ENCODE measurements at places on chromosomes 2 and 18.

DNA sequence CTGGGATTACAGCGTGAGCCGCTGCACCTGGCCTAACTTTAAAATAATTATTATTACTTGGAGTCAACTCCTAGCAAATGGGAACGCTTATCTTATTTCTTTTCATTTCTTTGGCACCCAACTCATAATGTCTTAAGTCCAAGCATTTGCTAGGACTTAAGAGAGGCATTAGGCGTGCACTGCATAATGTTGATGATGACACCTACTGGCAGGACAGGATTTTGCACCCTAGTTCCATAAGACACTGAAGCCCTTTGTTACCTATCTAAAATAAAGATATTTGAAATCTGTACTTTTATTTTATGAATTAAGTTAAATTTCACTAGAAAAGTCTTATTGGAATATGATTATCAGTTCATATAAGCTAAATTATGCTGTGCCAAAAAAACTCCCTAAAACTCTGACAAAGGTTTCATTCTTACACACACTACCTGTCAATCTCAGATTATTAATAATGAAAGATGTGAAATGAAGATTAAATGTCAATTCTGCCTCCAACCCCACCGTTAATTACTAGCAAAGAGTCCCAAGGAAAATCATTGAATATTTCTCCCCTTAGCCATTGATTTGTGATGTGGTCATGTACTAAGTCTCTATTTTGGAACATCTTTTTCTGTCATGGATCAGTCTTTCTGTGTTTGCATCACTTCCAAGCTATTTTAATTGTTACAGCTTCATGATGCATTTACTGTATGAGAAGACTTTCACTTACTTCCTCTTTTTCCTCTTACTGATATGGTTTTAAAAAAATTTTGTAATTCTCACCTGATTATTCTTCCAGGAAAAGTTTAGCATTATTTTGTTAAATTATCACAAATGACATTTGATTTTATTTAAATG lies 12.7 kb upstream of the CDH2 start:
- no peak for DNase-seq

DNA sequence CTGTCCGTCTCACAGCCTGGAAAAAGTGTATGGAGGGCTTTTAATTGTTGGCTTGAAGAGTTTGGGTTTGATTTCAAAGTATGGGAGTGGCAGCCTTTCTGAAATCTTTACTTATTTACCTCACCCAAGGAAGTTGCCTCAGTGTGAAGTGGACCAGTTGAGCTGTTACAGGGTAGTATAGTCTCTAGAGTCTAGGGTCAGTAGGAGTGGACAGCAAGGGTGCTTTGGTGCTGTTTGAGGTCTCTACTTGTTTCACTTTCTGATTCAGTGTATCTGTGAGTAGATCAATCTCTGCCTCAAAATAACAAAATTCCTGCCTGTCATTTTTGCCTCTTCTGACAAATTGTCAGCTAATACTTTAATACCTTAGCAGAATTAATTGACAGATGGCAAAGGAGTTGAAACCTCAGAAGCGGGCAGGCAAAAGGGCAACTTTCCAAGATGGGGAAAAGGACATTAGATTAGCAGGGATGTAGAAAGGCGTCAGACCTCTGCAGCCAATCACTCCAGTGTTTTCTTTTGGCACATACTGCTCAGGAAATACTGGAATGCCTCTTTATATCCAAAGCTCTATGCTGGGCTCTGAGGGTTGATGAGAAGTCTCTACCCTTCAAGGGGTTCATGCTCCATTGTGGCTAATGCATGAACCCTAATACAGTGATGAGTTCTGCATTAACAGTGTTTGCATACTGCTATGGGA lies 5.9 kb downstream of the RIOK3 start:
- DNase-seq: no peak

GRCh38 chr18:48765053-48765452 lies 185.7 kb downstream of the SMAD7 start:
- no peak for DNase-seq

DNA sequence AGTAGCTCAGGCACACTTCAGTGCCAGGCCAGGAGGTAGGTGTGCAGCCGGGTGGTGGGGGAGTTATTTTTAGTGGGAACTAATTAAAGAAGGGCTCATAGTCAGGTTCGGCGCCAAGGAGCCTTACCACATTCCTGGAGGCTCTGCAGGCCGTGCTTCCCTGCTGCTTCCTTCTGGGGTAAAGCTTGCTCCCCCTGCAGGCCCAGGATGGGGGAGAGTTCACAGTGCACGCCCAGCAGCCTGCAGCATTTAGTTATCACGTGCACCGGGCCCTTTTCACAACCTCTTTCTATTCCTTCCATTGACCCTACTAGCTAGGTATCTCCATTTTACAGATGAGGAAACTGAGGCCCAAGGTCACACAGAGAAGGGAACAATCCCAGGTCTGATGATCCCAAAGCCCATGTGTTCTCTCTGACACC lies 2.5 kb downstream of the KCNF1 start:
- DNase-seq: no peak

DNA sequence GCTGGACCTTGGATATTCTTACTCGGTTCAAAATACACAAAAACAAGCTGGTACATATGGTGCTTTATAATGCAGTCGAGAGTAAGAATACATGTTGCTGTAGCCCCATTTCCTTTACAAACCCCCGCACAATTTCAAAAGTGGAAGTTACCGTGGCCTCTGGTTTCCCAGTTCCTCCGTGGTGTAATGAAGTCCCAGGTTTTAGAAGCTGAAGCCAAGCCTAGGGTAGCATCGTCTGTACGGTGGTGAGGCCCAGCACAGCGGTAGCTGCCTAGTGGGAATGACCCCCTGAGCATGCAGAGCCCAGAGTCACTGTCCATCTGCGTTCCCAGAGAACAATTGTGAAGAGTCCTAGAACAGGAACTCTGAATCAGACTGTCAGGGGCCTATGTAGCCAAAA lies 171.8 kb downstream of the ASXL3 start:
- no peak for DNase-seq

- DNase-seq: no peak
These were observed 18.0 kb downstream of the MBP start for GRCh38 chr18:77114415-77115191.

DNA sequence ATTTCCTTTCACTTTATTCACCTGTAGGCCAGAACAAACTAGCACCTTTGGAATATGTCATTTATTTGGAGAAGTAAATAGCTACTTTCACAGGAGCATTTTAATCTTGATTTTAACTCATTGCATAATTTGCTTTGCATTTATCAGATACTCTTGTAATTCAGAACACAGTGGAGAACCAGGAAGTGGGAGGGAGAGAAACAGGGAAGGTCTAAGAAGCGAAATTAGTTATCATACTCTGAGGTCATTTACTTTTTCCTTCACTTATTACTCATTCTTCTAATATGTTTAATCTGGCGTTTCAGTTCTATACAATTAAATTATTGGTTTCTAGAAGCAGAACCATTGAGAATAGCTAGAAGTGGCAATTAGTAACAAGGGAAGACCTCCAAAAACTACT lies 20.7 kb downstream of the RBM44 start:
- no peak for DNase-seq

- no peak for DNase-seq
These were observed 250.0 kb upstream of the SLC39A10 start for GRCh38 chr2:195406886-195407603.

GRCh38 chr2:134234535-134234934 lies 19.3 kb upstream of the MGAT5 start:
- DNase-seq: no peak

DNA sequence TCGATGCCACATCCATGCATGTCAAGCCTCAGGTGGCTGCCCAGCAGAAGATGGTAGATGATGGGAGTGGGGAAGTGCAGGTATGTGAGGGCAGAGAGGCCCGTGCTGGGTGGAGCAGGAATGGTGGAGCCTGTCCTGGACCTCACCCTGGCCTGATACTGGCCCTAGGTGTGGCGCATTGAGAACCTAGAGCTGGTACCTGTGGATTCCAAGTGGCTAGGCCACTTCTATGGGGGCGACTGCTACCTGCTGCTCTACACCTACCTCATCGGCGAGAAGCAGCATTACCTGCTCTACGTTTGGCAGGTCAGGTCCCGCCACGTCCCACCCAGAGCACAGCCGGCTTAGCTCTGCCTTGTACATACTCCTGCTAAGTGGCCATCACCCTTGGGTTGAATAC lies 13.0 kb downstream of the VIL1 start:
- DNase-seq: no peak

DNA sequence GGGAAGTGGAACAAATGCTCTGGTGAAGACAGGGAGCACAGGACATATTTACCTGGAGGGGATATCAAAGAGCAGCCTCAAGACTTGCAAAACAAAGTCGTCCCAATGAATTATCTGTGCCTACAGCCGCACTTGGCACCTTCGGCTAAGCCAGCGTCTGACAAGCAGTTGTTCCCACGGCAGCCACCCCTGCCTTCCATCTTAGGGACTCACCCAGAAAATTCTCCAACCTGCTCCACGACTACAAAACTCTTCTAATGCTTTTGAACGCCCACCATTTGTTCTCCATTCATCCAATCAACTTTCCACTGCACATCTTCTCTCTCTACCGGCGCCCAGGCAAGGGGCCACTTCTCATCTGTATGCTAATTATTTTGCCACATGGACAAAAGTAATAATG lies 7.0 kb downstream of the MYT1L start:
- DNase-seq: no peak

DNA sequence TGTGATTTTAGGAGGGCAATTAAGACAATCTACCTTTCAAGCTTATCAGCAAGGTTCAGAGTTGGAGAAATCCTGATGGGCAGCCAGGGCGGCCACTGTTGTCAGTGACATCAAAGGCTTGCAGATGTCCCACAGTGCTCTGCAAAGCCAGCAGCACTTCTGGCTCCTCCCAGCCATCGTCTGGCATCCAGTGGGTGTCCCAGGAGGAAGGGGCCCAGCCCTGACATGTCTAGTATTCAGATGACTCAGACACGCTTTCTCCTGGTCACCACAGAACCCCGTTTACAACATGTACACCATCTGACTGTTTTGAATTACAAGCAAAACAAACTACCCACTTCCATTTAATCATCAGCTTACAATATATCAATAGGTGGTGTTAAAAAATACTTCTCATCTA lies 61.4 kb downstream of the CYRIA start:
- no peak for DNase-seq

GRCh38 chr2:168033966-168034365 lies 213.4 kb downstream of the STK39 start:
- DNase-seq: no peak

DNA sequence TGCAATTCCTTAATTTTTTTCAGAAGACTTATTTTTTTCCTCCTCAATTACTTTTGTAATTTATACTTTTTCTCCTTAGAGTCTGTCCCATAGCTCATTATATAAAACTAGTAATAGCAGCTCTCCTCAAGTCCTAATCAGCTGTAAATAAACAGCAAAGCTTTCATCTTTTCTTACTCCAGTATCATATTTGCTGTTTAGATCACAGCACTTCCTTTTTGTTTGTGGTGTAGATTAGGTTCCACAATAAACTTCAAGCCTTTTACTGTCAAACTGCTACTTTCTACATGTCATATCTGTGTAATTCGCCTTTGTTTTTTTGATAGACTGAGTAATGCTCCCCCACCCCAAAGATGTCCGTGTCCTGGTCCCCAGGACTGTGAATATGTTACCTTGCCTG lies 25.5 kb downstream of the GCG start:
- DNase-seq: no peak
